Activated gamma-delta T cell (primary cell): ENCODE measurements at places on chromosomes 2 and 18.

DNA sequence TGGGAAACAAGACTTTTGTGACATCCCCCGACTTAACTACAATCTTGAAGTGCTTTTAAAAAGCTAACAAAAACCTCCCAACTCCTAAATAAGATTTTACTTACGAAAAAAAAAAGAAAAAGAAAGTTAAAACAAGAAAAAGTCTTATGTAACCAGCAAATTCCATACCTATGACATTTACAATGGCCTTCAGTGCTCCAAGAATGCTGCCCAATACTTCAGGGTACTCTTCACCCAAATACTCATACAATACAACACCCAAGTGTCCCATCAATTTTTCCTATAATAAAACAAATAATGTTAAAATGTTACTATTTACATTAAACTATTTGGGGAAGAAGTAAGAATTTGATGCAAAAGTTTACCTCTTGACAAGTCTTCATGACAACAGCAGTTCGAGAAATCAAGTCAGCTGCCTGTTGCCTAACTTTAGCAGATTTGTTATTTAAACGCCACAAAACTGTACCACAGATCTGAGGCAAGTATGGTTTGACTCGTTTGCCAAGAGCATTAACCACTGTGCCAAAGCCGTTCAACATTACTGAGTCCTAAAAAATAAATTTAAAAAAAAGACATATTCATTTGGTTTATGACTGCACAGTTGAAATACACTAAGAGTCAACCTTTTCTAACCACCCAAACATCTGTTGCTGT, 34.8 kb downstream of the SF3B1 start:
- no peak for DNase-seq

- DNase-seq = no peak
Measured at GRCh38 chr18:22606563-22607283, 189.0 kb upstream of the CTAGE1 start.

GRCh38 chr2:46257476-46257875, 39.7 kb upstream of the EPAS1 start:
- no peak for DNase-seq

DNA sequence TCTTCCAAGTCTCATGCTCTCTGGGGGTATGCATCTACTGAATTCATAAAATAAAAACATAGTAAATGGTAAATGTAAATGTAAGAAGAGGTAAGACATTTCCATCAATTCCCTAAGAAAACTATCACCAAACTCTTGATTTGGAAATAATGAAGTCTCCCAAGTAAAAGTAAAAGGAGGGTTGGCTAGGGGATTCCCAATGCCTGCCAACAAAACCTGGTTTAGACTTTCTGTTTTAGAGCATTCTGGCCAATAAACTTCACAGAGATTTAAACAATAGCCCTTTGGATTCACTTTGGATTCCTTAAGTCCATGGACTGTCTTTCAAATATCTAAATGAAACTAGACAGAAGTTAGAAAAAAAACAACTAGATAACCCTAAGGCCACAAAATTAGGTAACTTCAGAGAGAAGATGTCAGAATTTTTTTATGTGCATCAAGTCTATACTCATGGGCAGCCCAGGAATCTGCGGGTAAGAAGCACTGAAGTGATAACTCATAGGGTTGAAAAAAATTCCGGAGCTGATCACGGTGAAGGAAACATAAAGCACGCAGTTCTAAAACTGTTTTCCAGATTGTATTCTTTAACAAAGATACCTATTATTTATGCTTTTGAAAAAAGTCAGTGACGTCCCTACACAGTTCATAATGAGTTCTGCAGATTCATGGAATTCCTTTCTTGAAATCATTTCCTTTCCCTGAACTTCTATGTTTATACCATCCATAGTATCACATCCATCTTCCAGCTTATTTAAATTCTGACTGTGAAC, 263.6 kb downstream of the AFF3 start:
- DNase-seq = no peak

DNA sequence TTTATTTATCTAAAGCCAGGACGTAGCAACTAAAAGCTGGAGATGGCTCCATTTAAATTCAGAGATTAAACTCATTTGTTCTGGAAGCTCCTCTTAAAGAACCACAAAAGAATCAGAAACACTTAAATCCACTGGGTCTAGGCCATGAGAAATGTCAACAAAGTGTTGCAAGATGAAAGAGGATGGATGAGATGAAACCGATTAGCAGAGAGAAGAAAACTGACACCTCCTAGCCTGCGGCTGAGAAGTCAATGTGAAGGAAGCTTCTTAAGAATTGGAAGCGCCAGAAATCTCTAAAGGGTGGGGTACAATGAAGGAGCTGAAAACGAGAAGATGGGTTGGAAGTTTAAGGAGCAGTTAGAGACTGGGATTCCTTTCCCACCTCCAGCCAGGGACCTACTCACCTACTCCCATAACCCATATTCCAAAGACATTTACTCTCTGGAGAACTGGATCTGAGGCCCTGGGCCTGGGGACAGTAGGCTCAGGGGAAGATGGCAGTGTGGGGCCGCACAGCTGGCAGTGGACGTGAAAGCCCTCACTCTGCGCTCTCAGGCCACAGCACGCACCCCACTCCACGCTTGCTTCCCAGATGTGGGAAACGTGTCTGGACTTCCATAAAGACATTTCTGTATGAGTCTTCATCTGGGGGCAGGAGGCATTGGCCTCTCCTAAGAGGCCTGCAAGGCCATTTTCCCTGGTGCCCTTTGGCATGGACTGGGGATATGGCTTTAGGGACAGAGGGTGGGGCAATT, 188.4 kb downstream of the LOXHD1 start:
- no peak for DNase-seq

DNA sequence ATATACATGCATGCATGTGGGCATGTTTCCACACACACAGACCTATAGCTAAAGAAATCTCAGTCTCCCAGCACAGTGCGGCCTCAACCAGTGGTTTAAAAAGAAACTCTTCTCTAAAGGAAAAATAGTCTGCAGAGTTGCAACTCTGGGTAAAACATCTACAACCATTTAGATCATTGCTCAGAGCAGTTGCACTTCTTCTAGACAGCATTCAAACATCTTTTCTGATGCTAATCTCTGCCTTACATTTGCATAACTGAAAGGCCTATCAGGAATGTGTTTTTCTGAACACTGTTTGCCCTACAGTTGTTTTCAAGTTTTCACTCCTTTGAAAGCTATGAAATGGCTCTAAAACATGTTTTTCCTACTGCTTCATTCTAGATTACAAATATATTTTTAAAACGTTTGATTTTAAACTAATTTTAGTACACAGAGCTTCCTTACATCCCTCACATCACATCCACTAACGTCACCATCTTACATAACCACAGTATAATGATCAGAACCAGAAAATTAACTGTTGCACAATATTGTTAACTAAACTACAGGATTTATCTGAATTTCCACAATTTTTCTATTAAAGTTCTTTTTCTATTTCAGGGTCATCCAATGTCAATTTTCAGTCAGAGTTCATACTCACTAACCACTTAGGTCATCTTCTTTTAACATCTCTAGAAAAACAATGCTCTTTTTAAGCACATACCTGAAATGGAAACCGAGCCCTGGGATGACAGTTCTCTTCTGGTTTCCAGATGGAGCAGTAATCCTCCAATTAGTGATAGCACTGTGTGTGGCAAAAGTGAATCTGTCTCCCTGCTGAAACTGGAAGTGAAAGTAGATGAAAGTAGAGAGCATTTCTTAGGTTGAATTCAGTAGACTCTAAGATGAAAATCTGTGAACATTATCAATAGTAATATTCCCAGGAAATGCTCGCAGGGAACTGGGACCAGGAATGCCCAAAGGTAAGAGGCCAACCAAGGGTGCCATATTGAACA, 501.6 kb upstream of the GCFC2 start:
- no peak for DNase-seq

DNA sequence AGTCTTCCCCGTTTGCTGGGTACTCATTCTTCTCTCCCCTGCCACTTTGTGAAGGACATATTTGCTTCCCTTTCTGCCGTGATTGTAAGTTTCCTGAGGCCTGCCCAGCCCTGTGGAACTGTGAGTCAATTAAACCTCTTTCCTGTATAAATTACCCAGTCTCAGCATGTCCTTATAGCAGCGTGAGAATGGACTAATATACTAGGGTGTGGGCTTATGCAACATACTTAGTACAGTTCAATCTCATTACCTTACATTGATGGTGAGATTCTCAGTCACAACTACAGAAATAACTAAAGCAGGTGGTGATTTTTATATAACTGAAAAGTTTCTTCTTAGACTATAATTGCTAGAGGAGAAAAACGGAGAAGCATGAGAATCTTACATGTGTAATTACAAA, 237.9 kb upstream of the MMADHC start:
- no peak for DNase-seq

GRCh38 chr18:78542204-78542603, 437.4 kb upstream of the SALL3 start:
- DNase-seq = no peak

DNA sequence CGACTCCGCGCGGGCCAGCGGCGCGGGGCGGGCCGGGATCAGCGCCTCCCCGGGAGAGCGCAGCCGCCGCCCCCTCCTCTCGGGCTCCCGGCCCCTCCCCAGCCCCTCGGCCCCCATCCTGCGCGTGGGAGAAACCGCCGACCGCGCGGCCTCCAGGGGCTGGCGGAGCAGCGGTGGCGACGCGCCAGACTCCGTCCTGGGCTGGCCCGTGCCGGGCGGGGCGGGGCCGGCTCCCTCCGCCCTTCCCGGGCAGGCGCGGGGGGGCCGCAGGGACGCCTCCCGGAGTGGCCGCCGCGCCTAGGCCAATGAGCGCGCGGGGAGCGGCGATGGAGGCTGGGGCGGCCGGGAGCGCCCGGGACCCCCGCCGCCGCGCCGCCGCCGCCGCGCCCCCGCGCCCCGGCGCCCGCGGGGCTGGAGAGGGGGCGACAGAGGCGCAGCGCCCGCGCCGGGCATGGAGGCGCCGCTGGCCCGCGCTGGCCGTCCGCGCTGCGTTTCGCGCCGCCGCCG, 49.1 kb downstream of the KCNIP3 start:
- DNase-seq = no peak

DNA sequence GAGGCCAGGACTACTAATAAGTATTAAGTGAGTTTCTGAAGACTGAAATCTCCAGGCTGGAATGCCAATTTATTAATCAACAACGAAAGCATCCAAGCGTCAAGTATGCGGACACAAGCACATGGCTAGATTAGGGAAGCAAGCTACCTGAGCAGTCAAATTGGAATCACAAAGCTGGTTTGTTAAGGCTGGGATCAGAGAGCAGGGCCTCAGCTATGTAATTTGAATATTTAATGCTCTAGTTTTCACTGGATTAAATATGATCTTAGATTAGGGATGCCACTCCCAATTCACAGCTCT, 5.7 kb downstream of the CCL20 start:
- no peak for DNase-seq

GRCh38 chr2:28956415-28956826, 24.7 kb upstream of the TOGARAM2 start:
- DNase-seq = no peak

DNA sequence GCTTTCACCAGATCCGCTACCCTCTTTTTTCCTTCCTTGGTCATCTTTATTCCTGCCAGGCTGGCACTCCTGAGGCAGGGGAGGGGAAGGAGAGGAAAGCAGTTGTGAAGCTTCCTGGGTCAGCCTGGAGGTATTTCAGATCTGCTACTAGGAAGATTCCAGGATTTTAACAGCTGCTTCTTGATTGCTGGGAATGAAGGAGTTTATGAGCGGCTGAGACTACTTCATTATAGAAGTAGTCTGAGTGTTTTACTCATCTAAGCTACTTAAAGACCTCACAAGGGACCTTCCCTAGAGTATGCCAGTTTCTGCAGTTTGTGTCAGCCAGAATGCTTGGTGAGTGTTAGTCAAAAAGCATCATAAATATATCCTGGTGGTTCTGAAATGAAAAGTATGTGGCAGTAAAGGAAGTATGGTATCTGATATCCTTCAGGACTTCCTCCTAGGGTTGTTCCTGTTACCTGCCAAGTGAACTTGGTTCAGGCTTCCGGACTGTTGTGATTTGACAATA, 1.9 kb downstream of the TANC1 start:
- DNase-seq = no peak

GRCh38 chr2:238141541-238142318, 3.3 kb downstream of the KLHL30 start:
- DNase-seq = no peak

DNA sequence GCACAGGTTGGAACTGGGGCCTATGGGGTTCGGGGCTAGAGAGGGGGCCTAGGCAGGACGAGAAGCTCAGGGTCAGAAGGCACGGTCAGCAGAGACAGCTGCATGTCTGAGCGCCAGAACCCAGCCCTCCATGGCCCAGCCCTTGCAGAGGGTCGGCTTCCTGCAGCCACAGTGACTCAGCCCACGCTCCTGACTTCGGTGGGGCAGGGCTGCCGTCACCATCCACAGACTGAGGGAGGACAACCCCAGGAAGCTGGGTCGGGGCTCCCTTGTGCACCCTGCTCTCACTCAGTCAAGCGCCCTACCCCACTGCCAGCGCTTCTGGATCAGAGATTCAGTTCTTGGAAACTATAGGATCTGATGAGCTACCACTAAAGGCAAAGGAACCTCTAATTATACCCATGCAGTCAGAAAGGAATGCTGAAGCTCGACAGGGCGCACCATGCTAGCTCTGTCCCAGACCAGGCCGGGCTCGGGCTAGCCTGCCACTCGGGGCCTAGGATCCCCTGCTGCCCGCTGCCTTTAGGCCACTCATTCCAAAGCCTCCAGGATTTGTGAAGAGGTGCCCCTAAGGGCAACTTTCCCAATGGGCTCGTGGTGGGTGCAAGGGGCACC, 3.0 kb downstream of the ACTR1B start:
- DNase-seq = no peak

DNA sequence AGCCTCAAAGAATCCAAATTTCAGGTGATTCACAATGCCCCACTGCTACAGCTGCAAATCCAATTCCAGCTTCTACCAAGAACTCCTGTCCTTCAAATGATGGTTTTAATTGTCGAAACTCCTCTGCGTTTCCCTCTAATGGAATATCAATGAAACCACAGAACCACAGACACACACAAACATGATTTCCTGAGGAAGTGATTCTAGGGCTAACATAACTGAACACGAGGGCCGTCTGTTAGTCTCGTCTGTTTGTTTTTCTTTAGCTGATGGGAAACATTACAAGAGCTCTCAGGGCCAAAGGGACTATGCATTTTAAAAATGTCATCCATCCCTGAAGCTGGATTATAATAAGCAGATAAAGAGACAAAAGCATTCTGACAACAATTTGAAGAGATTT, 59.4 kb downstream of the RNF152 start:
- DNase-seq = no peak

DNA sequence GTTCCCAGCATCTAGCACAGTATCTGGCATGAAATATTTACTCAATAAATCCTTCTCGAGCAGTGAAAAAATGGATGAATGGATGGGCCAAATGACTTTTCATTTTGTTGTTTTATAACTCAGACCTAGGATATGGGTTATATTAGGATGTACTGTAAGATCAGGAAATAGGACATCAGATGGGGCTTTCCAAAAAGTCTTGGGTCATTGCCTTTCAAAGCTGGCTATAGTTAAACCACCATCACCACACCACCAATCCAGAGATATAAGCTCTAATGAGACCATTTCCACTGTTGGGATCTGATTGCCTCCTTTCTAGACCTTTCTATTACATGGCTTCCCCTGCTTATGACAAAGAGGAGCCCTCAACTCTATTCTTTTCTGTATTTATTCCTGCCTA, 525.0 kb upstream of the TCF4 start:
- no peak for DNase-seq

- no peak for DNase-seq
Measured at GRCh38 chr2:235541016-235541415, 47.2 kb downstream of the AGAP1 start.
